ENCODE measurements at places on chromosomes 16 and 17. TPM values are rescaled to one million over a fixed set of nuclear protein-coding genes. Genes with fewer than 3 reads are reported as not detected.

Gene PRAC1
- not detected for polyA plus RNA-seq

Gene SLC13A2
- polyA plus RNA-seq = not detected

Gene C17orf78
- not detected for polyA plus RNA-seq

Gene SLFN12
- polyA plus RNA-seq = 15.1 TPM

Gene TMEM220
- 9.5 TPM for polyA plus RNA-seq

Gene TBC1D3H
- not detected for polyA plus RNA-seq

Gene HBA1
- not detected for polyA plus RNA-seq

Gene BCL6B
- not detected for polyA plus RNA-seq

All from GM23248 (cell line).